ENCODE measurements at places on chromosomes 11 and 22. TPM values are rescaled to one million over a fixed set of nuclear protein-coding genes. Genes with fewer than 3 reads are reported as not detected.

The MUC6 gene
- total RNA-seq, result not detected

The TEF gene
- 25.3 TPM for total RNA-seq

The CCDC116 gene
- total RNA-seq, result not detected

The GP1BB gene
- not detected for total RNA-seq

The TRPC6 gene
- total RNA-seq, result 0.85 TPM

The CARD10 gene
- 12.9 TPM for total RNA-seq

The PIWIL4 gene
- total RNA-seq, result 1.5 TPM

The F2 gene
- not detected for total RNA-seq

The GUCY1A2 gene
- 8.6 TPM for total RNA-seq

The IGSF9B gene
- total RNA-seq, result 53.6 TPM

DNA sequence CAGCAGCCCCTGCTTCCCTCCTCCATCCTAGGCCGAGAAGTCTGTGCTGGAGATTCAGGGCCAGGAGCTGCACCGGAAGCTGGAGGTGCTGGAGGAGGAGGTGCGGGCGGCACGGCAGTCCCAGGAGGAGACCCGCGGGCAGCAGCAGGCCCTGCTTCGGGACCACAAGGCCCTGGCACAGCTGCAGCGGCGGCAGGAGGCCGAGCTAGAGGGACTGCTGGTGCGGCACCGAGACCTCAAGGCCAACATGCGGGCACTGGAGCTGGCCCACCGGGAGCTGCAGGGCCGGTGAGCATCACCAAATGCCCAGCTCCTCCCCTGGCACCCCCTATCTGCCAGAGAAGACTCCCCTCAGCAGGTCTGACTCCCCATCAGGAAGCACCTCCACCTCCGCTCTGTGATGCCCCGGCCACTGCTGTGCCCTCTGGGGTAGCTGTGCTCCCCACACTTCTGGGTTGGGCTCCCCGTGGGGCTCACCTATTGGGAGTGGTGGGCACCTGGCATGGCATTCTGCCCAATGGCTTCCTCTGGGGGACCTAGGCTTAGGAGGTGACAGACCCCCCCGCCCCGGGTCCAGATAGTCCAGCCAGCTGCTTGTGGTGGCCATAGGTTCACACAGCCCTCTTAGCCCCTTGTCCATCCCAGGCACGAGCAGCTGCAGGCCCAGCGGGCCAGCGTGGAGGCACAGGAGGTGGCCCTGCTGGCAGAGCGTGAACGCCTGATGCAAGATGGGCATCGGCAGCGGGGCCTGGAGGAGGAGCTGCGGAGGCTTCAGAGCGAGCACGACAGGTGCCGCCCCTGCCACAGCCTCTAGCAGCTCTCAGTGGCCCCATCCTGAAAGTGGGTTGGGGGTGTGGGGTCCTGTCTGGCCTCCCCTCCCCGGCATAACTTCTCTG lies 6.6 kb upstream of the RPS6KA4 start:
- DNase-seq, result no peak

DNA sequence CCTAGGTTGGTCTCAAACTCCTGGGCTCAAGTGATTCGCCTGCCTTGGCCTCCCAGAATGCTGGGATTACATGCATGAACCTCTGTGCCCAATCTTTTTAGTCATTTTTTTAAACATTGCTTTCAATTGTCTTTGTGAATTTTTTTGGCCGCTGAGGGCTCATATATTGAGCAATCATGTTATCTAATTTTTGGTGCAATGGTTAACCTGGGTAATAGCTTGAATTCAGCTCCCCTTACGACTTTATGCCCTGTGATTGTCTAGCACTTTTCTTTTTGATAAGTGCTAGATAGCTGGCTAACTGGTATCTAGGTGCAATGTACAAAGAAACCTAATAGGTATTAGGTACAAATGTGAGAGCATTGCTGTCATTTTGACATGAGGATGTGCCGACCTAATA lies 35.3 kb upstream of the CAT start:
- no peak for DNase-seq

DNA sequence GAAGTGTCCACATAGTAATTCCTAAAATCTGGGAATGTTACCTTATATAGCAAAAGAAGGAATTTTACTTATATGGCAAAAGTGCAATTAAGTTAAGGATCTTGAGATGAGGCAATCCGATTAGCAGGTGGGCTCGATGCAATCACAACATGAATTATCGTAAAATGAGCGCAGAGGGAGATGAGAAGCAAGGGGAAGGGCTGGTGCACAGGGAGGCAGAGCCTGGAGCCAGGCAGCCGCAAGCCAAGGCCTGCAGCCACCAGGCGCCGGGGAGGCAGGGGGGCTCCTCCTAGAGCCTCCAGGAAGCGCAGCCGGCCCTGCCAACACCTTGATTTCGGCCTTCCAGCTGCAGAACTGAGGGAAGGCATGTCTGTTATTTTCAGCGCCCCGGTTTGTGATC lies 85.7 kb downstream of the CELSR1 start:
- no peak for DNase-seq

DNA sequence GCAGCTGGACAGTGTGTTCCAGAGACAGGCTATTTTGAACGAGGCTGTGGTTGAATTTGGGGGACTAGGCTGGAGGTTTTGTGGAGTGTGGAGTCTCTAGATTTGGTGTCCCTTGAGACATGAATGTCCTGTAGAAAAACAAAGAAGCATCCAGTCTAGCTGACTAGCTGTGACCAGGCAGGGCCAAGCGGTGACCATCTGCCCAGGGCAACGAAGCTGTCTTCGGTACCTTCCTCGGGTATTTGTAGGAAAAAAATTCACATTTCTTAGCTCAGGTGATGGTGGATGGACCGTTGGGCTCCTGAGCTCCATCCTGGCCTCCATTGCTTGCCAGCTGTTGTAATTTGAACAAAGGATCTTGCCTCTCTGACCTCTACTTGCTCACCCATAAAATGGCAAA lies 557.3 kb downstream of the MIAT start:
- no peak for DNase-seq

DNA sequence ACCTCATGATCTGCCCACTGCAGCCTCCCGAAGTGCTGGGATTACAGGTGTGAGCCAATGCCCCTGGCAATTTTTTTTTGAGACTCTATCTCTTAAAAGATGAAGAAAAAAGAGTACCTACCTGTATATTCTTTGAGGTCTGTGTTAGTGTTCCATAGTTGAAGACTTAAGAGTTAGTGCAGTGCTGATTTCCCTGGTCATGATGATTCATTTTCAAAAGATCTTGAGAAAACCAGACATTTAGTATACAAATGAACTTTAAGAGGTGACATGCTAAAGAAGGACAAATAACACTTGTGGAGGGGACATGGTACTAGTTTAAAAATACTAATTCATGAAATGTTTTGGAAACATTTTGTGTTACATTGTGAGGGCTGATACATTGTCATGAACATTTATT lies 17.7 kb downstream of the CBL start:
- no peak for DNase-seq

GRCh38 chr22:44542561-44543222 lies 44.7 kb upstream of the RTL6 start:
- DNase-seq, result no peak

DNA sequence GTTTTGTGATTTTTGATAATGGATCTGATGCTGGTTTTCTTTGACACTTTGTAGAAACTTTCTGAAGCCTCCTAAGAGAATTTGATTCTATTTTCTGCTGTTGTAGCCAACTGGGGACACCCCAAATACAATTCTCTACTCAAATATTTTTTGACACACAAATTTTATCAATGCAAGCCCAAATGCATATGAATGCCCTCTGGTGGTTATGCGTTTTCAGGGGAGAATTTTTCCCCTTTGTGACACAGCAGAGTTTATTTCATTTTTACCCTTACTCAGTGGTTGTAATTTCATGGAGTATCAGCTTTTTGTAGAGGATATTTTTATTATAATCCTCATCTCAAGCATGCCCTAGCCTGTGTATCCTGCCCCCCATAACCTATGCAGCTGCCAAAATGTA lies 44.7 kb upstream of the MTMR2 start:
- no peak for DNase-seq

GRCh38 chr22:42256930-42257329 lies 13.5 kb downstream of the TCF20 start:
- no peak for DNase-seq

DNA sequence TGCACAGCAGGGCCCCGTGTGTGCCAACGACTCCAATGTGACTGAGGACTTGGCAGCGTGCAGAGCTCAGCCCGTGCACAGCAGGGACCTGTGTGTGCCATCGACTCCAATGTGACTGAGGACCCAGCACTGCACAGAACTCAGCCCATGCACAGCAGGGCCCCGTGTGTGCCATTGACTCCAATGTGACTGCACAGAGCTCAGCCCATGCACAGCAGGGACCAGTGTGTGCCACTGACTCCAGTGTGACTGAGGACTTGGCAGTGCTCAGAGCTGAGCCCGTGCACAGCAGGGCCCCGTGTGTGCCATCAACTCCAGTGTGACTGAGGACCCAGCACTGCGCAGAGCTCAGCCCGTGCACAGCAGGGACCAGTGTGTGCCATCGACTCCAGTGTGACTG lies 347.8 kb upstream of the B3GAT1 start:
- no peak for DNase-seq

- no peak for DNase-seq
These were observed 34.9 kb downstream of the UVRAG start for GRCh38 chr11:75849894-75850293.

DNA sequence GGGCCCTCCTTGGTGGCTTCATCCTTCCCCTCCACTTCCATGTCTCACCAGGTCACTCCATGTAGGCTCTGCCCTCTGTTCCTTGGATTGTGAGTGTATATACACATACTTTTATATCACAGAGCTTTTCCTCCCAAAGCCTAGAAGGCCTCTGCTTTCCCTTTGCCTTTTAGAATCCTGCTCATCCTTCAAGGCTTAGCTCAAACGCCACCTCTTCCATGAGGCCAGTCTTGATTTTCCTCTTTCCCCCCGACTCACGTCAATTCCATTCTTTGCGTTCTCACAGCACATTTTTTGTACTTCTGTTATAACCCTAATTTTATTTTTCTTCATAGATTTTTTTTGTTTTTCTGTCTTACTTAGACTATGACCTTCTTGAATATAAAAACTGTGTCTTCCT lies 3.8 kb downstream of the ABCG4 start:
- DNase-seq, result no peak

DNA sequence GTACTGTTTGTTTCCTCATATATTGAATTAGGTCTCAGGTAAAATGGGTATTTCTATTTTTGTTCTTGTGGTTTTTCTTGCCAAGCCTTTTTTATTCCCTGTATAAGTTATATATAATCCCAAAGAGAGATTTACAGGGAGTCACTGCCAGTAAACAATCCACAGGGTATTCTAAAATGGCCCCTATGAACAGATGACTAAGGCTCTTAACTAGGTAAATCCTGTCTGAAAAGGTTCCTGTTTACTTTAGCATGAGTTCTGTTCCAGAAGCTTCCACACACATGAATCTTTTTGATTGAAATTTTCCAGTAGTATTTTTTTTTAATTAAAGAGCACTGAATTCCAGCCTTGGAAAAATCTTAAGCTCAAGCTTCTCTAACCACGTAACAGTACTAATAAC lies 552.8 kb upstream of the CCDC179 start:
- DNase-seq, result no peak

DNA sequence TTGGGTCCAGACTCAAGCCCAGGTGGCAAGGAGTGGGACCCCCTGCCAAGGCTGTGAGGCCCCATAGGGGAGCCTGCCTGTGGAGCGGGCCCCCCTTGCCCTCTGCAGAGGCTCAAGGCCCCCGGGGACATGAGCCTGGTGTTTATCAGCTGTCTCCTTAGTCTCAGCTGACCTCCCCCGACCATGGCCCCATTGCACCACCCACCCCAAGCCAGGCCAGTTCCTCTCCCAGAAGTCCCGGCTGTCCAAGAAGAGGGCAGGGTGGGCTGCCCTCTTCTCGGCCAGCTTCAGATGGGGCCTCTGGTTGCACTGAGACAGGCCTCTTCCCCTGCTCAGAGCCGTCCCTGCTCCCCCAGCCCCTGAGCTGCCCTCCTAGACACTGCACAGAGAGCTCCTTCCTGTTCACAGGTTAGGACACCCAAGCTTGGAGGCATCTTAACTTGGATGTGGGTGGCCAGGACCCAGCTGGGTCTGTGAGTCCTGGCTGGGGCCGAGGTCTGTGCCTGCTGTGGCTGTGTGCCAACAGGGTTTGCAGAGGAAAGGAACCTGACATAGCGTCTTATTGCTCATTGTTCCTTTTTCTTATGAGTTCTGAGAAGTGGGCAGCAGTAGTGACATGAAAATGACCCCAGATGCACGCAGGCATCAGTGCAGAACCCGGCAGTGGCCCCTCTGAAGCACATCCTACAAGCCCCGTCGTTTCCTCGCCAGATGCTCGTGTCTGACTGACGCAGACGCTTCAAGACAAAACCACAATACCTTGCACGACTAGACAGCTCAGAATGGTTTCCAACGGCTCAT lies 5.4 kb downstream of the TRABD start:
- DNase-seq, result peak; percentile 33

DNA sequence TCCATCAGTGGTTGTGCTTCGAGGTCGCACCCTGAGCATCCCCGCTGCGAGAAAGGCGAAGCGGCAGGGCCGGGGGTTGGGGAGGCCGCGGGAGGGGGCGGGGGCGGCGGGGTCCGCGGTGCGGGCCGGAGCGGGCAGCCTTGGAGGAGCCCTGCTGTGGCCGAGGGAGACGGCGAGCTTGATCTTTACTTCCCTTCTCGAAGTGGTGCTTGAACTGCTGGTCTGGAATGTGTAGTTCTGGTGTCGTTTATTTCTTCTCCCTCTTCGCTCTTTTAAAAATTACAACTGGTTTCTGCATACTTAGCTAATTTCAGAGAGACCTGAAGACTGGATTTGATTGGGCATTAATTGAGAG lies 1.1 kb downstream of the APLP2 start:
- DNase-seq, result no peak

DNA sequence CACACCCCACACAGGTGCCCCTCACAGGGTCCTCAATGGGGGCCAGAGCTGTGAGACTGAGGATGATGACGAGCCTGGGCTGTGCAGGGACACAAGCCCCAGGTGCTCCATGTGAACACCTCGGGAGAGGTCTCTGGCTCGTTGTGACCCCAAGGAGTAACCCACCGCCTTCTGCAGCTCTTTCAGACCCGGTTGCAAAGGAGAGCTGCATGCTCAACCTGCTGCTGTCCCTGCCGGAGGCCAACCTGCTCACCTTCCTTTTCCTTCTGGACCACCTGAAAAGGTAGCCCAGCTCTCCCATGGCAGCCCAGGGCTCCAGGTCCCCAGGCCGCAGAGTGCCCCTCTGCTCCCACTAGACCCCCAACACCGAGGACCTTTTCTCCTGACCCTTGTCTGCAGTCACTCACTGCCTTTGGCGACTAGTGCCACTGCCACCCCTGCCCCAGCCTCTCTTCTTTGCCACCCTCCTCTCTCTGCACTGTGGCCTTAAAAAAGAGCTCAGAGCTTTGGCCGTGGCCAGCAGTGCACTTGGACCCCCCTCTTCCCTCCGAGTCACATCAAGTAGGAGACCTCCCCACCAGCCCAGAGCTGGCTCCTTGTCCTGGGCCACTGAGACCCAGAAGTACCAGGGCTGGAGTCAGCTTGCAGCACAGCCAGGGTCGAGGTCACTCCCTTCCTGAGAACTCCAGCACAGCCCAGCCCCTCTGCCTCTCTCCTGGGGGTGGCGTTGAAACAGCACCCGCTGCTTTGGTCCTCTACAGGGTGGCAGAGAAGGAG lies 133.7 kb downstream of the BCR start:
- no peak for DNase-seq

All from heart right ventricle (tissue), 16 donors.